ENCODE measurements at places on chromosomes 6 and 20.

DNA sequence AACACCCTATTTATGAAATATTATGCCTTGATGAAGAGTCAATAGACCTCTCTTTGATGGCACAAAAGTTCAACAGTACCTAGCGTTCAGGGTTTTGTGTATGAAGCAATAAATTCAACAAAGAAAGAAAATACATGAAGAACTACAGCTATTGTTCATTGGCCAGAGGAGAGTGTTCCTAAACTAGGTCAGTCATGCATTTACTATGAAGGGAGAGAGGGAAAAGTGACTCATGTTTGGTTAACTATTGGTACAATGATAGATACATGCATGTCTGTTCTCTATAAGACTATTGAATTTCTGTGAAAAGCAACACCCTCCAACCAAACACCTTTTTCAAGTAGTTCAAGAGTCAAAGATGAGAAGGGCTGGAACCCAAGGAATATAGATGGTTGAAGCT lies 50.7 kb downstream of the CLIC5 start:
- DNase-seq = no peak

- DNase-seq = no peak
Observed at GRCh38 chr6:27889275-27889627, 22.9 kb downstream of the OR2B2 start.

DNA sequence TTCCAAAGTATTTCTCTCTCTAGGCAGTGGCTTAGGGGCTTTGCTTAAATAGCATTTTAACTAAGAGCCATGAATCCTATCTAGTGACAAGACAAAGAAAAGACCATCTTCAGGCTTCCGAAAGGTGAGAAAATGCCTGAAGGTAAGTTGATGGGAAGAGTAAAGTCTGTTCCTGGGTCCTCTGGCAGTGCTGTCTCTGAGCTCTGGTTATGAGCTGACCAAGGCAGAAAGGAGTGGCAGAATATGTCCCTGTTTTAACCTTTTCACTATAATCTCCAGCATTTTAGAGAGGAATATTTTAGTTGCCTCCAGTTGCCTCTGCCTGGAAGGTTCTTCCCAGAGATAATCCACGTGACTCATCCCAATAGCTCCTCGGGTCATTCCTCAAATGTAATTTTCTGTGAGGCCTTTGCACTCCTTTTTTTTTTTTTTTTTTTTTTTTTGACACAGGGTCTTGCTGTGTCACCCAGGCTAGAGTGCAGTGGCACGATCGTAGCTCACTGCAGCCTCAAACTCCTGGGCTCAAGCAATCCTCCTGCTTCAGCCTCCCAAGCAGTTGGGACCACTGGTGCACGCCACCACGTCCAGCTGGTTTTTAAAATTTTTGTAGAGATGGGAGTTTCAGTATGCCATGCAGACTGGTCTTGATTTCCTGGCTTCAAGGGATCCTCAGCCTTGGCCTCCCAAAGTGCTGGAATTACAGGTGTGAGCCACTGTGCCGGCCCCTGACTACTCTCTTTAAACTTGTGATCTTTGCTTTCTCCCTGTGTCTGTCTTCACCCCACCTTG lies 3.7 kb upstream of the ARMH2 start:
- peak; percentile 69 for DNase-seq

- DNase-seq = peak; percentile 61
Observed at GRCh38 chr6:111105578-111105977, 18.3 kb downstream of the SLC16A10 start.

DNA sequence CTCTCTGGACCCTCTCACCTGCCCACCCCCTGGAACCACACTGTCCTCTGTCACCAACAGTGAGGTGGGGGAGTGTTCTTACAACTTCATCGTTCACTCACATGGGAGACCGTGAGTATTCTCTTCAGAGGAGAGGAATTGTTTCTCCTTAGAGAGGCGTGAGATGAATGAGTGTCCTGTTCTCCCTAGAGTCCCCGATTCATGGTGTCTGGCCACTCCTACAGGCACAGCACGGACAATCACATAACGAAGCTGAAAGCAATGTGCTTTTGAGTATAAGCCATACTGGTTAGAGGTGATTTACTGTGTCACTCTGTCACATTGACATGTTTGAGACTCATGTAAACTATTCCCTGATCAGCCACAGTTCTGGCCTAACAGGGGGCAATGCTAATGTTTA lies 54.6 kb downstream of the FOXC1 start:
- no peak for DNase-seq

GRCh38 chr6:130377915-130378314 lies 12.1 kb downstream of the TMEM200A start:
- no peak for DNase-seq

GRCh38 chr20:6765469-6766058 lies 1.9 kb upstream of the BMP2 start:
- DNase-seq = no peak

GRCh38 chr6:31142361-31142761 lies 3.5 kb upstream of the PSORS1C2 start:
- DNase-seq = peak; percentile 78

- DNase-seq = no peak
Observed at GRCh38 chr6:115773741-115774140, 286.9 kb downstream of the FRK start.
